Hematopoietic multipotent progenitor cell (in vitro differentiated cells): ENCODE measurements at places on chromosomes 16 and 17.

- no peak for DNase-seq
These were observed 115.1 kb downstream of the MRTFB start for GRCh38 chr16:14186007-14186794.

DNA sequence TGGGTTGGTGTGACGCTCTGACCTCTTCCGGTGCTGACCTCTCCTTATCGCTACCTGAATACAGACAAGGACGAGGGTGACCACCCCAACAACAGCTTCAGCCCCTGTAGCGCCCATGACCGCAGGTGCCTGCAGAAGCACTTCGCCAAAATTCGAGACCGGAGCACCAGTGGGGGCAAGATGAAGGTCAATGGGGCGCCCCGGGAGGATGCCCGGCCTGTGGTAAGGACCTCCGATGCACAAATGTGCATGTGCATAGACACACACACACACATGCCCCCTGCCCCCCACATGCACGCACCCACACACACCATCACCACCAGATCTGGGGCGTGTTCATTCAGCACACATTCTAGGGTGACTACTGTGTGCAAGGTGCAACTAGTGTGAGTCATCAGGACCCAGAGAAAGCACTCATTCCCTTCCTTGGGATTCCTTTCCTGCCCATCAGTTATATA, 9.7 kb downstream of the IGFBP4 start:
- no peak for DNase-seq

DNA sequence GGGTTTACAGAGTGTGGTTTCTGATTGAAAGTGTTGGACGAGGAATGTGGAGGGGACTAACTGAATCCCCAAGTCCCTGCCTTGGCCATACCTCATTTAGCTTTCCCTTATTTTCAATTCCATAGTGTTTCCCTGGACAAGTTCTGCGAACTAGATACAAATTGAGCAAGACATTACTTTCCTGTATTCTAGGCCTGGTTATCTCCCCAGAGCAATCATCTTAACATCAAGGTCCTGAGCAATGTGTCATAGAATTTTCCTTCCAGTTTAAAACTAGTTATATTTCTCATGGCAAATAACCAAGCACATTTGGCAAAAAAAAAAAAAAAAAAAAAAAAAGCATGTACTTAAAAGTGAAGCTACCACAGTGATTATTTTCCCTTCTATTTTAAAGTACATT, 330.1 kb downstream of the CDH11 start:
- no peak for DNase-seq

GRCh38 chr16:2835638-2836493, 5.8 kb downstream of the ZG16B start:
- DNase-seq: no peak

GRCh38 chr16:81520560-81521135, 76.0 kb downstream of the CMIP start:
- DNase-seq: no peak

GRCh38 chr17:81287741-81288430, 7.2 kb downstream of the SLC38A10 start:
- no peak for DNase-seq

DNA sequence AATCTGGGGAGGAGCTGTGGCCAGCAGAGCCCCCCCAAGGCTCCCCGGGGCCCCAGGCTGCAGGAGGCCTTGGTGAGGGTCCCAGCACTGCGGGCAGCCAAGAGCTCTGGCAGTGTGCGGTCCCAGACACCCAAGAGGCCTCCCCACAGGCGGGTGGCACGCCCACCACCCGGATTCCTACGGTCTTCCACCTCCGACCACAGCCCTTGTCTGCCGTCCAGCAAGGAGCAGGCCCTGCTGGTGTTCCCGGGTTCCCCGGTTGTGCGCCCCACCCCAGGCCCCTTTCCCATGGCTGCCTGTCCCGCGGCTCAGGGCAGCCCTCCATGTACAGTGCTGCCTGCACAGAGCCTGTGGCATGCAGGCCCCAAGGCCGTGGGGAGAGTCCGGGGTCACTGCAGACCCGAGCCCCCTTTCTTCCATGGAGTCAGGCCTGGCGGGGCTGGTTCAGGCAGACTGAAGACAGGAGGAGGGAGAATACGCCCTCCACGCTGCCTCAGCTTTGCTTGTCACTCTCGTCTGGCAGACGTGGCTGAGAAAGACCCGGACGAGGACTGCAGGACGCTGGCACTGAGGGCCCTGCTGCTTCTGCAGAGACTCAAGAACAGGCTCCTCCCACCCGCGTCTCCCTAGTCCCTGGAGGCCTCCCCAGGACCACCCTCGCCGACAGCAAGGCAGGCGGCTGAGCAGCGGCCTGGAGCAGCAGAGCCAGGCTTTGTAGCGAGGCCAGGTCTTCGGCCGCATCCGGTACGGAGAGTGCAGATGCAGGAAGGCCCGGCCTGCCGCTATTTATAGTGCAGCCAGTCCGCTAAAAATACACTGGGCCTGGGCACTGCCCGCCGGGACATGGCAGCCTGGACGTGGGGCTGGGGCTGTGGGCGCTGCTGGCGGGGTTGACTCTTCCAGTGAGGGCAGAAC, 16.4 kb downstream of the TELO2 start:
- no peak for DNase-seq
